ENCODE measurements at places on chromosomes 5 and 9.

GRCh38 chr5:16809010-16809394, 127.1 kb downstream of the MYO10 start:
- no peak for DNase-seq

GRCh38 chr5:135246923-135247795, 151.9 kb downstream of the MACROH2A1 start:
- peak; percentile 43 for DNase-seq

GRCh38 chr5:79521156-79521555, 7.2 kb upstream of the HOMER1 start:
- DNase-seq, result no peak

DNA sequence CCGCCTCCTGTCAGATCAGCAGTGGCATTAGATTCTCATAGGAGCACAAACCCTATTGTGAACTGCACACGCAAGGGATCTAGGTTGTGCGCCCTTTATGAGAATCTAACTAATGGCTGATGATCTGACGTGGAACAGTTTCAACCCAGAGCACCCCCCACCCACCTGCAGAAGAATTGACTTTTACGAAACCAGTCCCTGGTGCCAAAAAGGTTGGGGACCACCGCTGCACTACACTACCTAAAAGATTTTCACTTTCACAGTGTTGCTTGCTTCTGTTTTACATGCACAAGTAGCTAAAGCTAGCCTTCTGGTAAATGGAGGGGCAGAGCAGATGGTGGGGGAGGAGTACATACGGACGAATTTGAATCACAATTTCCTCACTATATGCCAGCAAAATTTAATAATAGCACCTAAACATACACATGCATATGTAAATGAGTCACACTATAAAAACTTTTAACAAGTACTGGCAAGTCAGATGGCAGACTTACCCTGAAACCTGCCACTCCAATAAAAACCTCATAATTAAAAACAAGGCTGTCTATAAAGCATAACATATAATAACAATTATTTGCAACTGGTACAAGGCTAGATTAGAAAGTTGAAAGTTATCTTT, 24.0 kb upstream of the CDKN2B start:
- no peak for DNase-seq

GRCh38 chr9:117092582-117092981, 322.3 kb downstream of the ASTN2 start:
- no peak for DNase-seq

DNA sequence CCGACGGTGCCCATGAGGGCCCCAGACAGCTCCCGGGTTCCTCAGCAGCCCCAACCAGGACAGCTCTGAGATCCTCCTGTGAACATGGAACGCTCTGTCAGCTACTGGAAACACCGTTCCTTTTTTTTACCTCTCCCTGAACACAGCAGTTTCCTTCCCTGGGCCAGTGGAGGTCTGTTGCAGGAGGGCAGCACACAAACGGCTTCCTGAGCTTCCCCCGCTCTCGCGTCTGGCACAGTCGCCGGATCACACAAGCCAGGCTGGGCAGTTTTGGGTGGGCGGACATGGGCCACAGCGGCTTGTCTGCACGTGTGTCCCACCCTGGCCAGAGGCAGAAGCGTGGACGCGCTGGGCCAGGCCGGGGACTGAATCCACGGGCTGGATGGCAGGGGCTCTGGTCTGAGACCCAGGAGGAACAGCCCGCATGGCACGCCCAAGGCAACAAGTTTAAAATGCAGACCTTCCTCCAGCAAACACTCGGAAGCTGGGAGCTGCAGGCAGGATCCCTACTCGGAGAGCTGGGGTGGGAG, 106.8 kb upstream of the SARDH start:
- DNase-seq, result peak; percentile 48

GRCh38 chr9:107358986-107359385, 75.9 kb downstream of the RAD23B start:
- DNase-seq, result no peak

GRCh38 chr5:25540628-25541027, 895.9 kb upstream of the CDH10 start:
- no peak for DNase-seq

GRCh38 chr5:14109041-14109747, 33.9 kb upstream of the TRIO start:
- DNase-seq, result no peak

DNA sequence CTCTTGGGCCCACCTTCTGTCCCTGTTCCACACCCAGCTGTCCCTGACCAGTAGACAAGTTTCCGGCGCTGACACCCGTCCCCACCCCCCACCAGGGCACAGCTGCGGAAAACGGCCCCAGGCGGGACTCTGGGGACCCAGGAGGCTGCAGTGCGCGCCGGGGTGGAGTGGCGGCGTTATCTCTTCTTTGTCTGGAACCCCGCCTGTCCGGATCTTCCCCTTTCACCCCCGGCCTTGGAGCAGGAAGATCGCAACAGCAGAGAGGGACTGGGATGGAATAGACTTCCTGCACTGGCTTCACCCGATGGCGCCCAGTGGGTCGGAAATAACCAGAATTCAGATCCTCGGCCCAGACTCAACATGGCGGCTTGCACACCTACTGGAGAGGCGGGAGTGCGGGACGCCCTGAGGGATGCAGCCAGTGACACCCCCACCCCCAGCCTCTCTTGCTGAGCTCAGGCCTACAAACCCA, 4.7 kb downstream of the PAX5 start:
- DNase-seq, result no peak

- no peak for DNase-seq
These were observed 4.6 kb upstream of the RASEF start for GRCh38 chr9:83067579-83067978.

DNA sequence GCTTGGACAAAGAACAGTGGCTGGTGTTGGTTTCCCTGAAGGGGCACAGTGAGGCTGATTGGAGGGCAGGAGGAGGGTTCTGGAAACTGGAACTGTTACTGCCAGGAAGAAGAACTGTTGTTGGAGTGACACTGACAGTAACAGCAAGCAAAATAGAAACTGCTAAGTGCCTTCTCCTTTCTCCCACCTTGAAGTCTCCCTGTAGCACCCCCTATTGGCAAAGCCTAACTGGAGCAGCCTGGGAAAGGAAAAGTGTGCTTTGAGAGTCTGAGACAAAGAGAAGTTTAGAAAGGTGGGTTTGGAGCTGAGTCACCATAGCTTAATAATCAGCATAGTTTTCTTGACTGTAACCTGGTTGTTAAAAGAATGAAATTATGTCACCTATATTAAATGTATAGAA, 2.5 kb upstream of the TMEM174 start:
- peak; percentile 48 for DNase-seq

GRCh38 chr9:114244570-114244969, 78.3 kb upstream of the ORM1 start:
- no peak for DNase-seq

DNA sequence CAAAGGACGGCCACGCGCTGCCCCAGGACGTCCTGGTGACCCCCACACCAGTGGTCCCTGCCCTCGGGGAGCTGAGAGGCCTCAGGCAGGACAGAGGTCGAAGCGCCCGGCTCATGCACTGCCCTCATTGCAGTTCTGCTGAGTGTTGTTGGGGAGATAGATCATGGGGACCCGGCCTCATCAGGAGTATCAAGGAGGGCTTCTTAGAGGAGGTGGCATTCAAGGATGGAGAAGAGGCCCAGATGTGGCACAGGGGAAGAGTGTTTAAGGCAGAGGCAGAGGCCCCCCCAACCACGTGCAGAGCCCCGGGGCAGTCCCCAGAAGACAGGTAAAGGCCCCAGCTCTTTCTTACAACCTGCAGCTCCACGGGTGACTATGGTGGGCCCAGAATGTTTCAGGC, 26.2 kb downstream of the ASS1 start:
- no peak for DNase-seq

GRCh38 chr9:2599896-2600295, 21.7 kb upstream of the VLDLR start:
- DNase-seq, result no peak

DNA sequence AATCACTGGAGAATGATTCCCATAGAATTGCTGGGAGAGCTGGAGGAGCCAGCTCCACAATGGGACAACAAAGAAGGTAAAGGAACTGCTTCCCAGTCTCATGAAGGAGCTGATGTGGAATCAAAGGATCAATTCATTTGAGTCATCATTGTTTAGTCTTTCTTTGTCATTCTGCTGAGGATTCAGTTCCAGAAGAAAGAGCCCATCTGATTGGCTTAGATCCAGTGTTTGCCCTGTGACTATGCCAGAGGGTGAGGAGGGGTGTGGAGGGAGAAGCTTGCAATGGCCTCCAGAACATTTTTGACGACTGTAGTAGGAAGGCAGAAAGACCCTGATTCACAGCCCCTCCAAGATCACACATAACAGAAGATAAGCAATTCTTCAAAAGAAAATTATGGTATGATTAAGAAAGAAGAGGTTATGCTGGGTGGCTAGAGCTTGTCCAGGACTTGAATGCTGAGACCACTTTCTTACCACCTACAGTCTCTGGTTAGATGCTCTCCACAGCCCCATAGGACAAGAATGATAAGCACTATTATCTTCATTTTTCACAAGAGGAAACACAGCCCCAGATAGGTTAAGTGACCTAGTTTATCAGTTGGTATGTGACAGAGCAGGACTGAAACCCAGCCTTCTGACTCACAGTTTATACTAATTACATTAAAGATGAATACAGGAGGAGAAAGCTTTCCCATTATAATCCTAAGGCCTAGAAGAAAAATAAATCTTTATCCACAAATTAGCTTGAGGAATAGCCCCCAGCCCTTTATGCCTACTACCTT, 363.1 kb downstream of the PRELID2 start:
- no peak for DNase-seq

- no peak for DNase-seq
These were observed 601.5 kb downstream of the ANXA1 start for GRCh38 chr9:73753171-73753570.

- DNase-seq, result no peak
These were observed 90.6 kb upstream of the ICE1 start for GRCh38 chr5:5331848-5332247.

DNA sequence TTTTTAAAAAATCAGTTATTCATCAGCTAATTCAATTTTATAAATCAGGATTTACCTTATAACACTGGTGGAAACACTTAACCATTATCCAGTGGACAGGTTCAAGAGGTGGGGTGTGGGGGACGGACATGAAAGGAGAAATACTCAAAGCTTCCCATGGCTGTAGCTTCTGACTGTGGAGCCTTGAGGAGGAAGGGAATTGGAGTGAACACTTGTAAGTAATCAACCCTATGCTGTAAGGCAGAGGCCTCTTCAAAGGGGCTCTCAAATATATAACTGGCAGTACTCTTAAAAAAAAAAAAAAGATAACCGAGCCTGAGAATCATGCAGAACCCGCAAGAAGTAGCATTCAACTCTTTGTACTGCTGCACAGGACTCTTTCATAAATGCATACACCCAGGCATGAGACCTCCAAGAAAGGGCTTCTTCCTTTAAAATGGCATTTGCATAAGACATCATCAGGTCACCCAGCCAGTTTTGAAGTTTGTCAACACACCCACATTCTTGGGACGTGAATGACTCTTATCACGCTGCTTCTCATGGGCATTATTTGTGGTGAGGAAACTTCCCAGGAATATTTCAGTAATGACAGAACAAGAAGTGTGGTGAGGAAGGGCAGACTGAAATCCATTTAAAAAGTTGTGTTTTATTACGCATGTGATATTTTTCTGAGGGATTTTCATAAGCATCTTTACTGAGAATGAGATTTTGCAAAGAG, 8.1 kb downstream of the OSMR start:
- no peak for DNase-seq

- peak; percentile 63 for DNase-seq
These were observed 146.2 kb upstream of the RASA1 start for GRCh38 chr5:87121304-87122150.

DNA sequence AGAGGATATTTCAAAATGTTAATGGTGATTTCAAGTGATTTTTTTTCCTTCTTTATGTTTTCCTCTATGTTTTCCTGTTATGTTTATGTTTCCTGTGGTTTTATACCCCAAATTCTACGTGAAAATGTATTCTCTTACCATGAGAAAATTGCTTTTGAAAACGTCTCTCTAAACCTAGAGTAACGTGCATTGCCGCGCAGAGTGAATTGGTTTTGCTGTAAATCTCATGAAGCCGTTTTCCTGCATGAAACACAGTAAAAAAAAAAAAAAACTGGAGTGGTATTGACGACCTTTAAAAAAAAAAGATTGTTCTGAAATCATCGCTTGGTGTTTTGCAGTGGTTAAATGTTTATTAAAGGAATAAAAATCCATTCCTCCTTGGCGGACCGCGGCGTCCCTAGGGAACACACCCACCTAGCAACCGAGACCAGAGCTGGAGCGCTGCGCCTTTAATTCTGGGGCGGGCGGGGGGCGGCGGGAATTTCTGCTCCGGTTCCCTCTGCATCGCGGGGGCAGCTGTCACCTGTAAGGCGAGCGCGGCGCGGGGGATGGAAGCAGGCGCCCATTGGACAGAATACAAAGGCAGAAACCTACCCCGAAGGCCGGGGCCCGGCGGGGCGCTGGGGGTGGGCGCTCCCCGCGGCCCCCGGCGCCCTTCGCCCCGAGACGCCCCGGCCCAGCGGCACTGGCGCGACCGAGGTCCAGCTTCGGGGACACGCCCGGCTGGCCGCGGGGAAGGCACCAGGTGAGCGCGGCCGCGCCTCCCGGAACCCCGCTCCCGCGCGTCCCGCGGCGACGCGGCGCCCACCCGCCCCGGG, at the start of gene SOWAHA:
SOWAHA (plus strand) TSS at position 522 of the 818 bp plus-strand sequence. CDS start 320 bp downstream, outside the sequence.
- no peak for DNase-seq
